Glutamatergic neuron (in vitro differentiated cells): ENCODE measurements at places on chromosomes 7 and 10.
A peak's percentile ranks its signal among the peaks of the same experiment; 100 is the strongest.

DNA sequence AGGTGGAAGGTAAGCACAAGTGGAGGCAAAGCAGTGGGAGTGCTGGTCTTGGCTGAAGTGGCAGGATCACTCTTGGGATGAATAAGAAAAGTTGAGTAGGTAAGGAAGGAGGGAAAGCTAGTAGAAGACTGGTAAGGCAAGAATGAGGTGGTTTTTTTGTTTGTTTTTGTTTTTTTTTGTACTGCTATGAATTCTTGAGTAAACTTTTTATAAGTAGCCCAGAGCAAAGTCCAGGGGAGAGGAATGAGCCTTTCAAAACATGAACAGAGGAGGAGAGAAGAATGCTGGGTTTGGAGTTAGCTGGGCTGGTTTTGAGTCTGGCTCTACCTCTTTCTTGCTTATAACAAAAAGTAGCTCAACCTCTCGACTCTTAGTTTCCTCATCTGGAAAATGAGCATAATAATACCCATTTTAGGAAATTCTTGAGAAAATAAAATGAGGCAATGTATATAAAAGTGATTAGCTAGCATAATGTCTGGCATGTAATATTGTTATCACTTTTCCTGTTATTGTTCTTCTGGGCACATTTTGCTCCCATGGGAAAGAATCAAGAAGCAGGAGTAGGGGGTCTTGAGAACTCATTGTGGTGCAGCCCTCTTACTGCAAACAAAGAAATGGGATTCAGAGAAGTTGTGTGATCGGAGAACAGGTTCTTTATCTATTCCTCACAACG lies 24.1 kb upstream of the LRRC17 start:
- no peak for DNase-seq

- no peak for DNase-seq
Measured at GRCh38 chr7:51035716-51036115, 253.0 kb upstream of the GRB10 start.

DNA sequence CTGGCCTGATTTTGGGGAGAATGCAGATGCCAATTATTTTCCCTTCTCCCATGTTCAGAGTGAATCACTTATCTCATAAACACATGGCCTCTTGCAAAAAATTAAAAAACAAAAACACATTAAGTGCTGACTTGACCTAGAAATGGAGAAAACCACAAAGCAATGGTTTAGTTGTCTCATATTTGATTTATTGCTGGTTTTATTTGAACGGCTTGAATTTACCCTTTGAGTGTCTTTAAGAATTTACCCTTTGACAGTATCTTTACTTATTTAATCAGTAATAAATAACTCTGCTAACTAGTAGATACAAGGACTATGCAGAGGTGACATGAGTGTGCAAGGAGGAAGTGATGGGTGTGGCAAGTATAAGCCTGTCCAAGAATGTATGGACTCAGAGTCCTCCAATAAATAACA lies 68.1 kb upstream of the GSDME start:
- DNase-seq = no peak

GRCh38 chr10:44742248-44742647 lies 168.9 kb upstream of the TMEM72 start:
- no peak for DNase-seq

DNA sequence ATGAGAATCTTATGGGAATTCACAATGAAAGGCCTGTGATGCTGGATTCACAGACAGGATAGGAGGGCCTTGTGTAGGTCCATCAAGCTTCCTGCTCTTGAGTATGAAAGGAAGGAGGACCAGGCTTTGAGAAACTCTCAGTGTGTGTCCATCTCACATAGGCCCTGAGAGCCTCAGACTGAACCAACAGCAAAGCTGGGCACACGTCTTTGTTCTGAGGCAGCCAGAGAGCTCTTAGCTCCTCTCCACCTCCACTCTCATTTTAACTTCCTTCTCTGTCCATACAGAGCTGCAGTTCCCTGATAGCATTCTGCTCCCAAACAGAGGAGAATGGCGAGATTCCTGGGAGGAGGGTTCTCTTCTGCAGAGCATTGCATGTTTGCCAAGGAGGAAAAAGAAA lies 515.6 kb downstream of the CALN1 start:
- DNase-seq = no peak

DNA sequence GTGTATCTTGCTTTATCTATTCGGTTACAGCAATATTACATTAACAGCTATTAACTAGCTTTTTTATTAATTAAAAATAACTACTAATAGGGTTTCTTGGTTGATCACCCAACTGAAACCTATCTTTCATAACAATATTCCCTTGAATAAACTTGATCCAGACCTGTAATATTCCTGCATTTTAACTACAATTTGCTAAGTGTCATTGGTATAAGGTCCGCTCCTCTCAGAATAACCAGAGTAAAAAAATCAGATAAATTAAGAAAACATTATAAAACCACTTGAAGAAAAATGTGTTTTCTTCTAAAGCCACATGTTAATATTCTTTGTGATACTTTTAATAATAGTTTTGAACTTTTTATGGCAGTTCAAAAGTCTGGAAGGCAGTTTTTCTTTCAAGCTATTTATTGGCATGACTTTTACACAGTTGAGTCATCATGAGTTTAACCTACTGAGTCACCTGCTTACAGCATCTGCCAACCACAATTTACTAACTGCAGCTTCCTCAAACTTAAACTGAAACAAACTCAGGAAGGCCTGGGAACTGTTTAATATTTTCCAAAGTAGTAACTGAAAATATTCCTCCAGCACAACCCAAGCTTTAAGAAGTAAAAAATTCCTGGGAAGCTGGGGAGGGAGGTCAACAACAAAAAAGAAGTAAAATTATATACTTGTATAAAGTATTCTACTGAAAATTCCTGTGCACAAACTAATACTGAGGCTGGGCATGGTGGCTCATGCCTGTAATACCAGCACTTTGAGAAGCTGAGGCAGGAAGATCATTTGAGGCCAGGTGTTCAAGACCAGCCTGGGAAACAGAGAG lies 103.2 kb downstream of the NRBF2 start:
- no peak for DNase-seq

DNA sequence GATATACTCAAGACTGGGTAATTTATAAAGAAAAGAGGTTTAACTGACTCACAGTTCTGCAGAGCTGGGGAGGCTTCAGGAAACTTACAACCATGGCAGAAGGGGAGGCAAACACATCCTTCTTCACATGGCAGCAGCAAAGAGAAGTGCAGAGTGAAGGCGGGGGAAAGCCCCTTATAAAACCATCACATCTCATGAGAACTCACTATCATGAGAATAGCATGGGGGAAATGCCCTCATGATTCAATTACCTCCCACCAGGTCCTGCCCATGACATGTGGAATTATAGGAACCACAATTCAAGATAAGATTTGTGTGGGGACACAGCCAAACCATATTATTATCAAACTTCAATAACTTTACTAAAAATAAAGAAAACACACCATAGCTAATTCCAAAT lies 30.4 kb upstream of the JAZF1 start:
- no peak for DNase-seq

DNA sequence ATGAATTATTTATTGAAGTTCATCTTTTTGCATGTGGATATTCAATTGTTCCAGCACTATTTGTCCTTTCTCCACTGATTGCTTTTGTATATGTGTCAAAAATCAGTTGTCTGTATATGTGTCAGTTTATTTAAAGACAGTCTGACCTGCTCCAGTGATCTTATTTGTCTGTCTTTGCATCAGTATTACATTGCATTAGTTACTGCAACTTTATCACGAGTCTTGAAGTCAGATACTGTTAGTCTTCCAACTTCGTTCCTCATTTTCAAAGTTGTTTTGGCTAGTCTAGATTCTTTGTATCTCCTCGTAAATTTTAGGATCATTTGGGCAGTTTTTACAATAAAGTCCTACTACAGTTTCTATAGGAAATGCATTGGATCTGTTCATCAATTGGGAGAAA lies 166.4 kb downstream of the CELF2 start:
- DNase-seq = no peak

DNA sequence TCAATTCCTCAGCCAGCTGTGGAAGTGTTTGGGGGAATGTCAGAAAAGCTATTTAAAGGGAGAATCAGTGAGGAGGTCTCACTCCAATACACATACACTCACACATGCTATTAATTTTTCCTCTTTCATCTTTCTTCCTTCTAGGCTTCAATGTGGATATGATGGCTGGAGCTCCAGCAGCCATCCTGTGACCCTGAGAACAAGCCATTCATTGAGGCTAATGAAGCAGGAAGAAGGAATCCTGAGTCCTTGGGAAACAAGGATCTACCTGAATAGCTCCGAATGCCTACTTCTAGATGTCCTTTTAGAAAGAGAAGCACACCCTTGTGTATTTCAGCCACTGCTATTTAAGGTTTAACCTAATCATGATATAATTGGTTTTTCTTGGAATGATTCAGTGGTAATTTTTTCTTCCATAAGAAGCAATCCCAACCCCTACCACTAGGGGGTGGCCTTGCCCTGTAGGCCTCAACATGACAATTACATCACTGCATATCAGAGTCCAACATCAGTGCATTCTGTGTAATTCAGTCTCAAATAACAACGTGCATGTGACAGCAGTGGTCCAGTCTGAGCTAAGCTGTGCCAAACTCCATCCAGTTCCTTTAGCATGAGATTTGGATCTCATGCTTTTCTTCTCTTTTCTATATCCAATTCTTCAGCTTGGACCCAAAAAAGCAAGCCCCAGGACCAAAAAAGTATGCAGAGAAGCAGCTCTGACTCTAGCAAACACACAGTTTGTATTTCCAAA lies 85.3 kb upstream of the ANKRD1 start:
- peak; percentile 59 for DNase-seq

DNA sequence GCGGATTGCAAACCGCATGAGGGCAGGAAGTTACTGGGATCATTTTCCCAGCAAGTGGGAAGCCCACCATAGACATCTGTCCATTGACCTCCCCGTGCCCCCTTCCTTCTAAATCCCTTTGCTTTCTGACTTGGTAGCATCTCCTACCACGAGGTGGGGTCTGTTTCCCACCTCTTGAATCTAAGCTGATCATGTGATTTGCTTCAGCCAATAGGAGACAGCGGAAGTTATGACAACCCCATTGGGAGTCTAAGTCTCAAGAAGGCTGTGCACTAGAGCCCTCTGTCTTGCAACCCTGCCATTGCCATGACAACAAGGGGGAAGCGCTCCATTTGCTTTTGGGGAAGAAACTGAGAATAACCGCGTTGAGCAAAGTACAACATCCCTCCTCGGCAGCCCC lies 39.2 kb upstream of the CARD11 start:
- no peak for DNase-seq

- DNase-seq = no peak
Measured at GRCh38 chr10:28959850-28960501, 282.7 kb downstream of the BAMBI start.

- no peak for DNase-seq
Measured at GRCh38 chr7:70886547-70886946, 245.4 kb upstream of the GALNT17 start.

DNA sequence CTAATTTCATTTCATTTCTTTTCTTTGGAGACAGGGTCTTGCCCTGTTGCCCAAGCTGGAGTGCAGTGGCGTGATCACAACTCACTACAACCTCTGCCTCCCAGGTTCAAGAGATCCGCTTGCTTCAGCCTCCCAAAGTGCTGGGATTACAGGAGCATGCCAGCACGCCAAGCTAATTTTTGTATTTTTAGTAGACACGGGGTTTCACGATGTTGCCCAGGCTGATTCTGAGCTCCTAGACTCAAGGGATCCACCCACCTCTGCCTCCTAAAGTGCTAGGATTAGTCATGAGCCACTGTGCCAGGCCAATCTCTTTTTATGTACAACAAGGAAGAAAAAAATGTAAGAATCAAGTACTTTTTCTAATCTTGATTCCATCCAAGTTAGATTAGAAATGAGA lies 10.7 kb upstream of the KMT2E start:
- no peak for DNase-seq

GRCh38 chr7:13604178-13604577 lies 385.3 kb downstream of the ETV1 start:
- no peak for DNase-seq

DNA sequence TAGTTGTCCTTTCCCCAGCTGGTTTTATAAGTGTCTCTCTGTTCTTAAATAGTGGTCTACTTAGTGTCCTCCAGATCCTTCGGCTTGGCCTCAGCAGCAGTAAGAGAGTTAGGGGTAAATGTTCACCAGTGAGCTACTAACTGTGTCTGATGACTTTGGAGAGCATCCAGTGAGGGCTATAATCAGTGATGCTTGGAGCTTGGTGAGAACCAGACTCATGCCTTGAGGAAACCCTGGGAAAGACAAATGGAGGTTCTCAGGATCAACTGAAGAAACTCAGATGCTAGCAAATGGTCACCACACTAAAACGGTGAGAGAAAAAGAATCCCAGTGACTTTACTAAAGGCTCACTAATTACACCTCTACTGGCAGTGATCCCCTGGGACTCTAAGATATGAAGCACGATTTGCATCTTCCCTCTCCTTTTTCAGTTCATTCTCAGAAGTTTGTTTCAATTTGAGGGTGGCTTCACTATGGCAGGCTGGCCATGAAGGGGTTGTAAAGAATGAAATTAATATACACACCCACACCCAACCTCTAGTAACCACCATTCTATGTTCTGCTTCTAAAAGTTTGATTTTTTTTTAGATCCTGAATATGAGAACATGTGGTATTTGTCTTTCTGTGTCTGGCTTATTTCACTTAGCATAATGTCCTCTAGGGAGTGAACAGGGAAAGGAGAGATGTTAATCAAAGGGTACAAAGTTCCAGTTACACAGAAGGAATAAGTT lies 177.9 kb downstream of the PDE1C start:
- no peak for DNase-seq

DNA sequence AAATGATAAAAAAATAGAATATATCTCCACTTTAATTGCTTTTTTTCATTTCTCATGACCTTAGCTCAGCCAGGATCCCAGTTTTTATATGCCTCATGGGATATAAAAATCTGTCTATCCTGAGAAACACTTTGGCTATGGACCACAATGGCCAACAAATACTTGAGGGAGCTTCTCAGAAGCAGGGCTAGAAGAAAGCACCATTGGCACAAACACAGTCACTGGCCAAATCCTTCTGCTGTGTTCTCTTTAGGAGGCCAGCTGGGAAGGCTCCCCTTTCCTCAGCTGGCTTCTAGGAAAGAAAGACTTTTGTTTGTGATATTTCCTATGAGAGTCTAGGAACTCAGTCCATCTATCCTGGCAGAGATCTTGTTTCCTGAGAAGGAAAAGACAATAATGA lies 856.2 kb upstream of the GHITM start:
- no peak for DNase-seq

GRCh38 chr7:130274983-130275591 lies 8.4 kb downstream of the CPA2 start:
- DNase-seq = peak; percentile 47

DNA sequence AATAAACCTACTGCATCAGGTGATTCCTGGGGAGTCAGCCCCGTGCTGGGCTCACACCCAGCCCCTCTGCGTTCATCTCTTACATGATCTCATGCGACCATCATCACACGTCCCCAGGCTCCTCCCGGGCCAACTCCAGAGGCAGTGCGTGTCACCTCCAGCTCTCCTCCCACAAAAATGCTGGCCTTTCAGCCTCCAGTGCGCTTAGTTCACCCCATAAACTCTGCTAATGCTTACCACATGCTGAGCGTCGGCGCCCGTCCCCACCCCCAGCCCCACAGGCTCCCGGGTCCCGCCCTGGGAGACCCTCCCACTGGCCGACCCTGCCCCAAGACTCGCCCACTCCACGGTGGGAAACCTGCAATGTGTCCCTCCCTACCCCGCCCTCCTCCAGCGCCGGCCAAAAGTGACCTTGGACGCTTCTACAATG lies 816 bp upstream of the SDK1 start:
- no peak for DNase-seq

- no peak for DNase-seq
Measured at GRCh38 chr10:101894266-101894665, 50.7 kb upstream of the KCNIP2 start.
